ENCODE measurements at places on chromosomes 2 and 18.

DNA sequence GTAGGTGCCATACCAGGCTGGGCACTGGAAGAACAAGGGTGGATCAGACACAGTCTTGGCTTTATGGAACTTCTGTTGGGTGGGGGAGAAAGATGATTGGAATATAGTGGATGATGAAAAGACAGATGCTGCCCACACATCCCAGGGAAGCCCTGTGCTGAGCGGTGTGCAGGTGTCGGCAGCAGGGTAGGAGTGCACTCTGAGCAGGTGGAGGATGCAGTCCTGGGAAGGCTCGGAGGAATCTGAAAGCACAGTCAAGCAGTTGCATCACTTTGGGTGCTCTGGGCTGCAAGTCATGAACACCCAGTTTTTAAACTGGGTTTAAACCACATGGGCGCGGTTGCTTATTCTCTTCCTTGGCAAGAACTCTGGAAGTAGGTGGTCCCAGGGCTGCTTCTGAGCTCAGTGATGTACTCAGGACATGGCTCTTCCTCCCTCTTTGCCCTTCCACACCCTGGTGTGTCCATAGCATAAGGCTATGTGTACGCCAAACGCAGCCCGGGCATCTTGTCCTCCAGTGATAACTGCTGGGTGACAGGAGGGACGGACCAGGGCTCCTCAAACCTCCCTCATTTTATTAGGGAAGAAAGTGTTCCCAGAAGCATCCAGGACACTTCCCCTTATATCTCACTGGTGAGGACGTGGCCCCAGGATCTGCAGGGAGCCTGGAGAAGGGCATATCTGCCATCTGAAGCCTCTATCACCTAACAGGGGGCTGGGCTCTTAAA, 84.0 kb downstream of the SH3RF3 start:
- DNase-seq = no peak

GRCh38 chr2:104040771-104041170, 813.1 kb upstream of the POU3F3 start:
- no peak for DNase-seq

- no peak for DNase-seq
These were observed 1.6 kb upstream of the LRRFIP1 start for GRCh38 chr2:237625777-237626176.

DNA sequence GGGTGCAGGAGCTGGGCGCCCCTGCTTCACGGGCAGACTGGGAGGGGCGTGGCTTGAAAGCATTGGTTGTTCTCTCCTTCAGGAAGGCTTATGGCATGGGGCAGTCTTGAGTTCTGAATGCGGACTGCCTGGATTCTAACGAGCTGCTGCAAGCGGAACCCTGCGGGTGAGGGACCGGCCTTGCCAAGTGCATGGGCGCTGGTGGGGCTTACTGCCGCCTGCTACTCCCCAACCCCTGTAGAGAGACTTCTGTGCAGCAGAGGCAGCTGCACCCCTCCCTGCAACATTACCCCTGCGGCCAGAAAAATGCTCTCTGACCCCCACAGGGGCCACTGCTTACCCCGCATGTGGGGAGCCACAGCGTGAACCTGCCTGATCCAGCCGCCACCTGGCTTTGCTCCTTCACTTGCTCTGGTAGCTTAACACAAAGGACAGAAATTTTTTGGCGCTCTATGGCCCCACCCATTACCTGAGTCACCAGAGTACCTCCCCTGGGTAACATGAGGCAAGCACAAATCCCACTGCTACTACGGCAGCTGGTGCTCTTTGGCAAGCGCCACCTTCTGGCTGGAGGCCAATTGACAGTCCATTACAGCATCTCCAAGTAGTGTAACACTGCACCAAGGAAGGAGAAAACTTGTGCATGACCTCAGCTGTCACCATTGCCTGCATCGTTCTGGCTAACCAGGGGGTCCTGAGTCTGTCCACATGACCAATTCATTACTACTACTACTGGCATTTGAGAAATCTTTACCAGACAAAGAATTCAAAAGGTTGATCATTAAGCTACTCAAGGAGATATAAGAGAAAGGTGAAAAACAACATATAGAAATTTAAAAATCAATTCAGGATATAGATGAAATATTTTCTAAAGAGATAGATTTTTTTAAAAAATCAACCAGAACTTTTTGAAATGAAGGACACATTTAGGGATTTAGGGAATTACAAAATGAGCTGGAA, 35.4 kb downstream of the MYL12B start:
- DNase-seq = peak; percentile 96

GRCh38 chr2:230964136-230964730, 31.7 kb upstream of the SPATA3 start:
- DNase-seq = no peak

DNA sequence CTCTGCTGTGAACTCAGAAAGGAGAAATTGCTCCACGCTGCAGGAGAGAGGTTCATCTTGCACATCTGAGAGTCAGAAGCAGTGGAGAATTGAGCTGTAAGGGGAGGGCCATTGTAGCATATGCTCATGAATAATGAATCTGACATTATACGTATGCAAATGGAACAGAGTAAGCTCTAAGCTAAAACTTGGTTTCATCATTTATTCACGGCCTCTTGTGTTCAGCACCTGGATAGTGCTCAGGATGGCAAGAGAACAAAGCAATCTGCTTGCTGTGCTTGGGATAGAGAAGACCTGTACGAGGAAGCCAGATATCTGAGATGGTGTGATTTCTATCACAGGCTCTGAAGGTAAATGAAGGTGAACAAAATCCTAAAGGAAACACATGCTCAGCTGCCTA, 87.9 kb upstream of the GCFC2 start:
- DNase-seq = no peak

DNA sequence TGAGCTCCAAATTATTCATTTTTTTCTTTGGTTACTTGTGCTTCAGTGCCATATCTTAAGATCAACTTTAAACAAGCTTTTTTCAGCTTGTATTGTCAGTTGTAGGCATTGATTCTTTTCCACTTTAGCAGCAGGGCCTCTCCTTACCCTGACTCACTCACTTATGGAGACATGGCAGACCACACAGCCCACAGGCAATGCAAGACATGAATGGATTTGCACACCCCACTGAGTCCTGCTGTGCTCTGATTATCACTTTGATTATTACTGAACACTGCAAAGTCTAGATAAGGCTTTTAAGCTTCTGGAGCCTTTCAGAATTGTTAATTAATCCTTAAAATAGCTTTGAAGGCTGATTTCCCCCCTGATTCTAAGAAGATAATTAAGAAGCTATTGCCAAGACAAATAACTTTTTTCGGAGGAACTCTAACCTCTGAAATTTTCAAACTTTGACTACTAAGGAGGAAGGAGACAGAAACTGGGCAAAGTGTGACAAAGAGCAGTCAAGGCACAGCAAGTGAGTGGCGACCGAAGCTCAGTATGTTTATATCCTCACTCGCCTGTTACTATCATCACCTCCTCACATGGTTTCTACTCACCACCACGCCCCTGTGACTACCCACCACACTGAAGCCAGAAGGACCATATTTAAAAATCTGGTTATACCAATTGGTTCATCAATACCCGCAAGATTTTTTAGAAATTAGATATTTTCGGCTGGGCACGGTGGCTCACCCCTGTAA, 43.3 kb downstream of the CACNB4 start:
- no peak for DNase-seq

GRCh38 chr18:73007195-73007914, 139.6 kb upstream of the NETO1 start:
- DNase-seq = no peak

- peak; percentile 84 for DNase-seq
These were observed 21.3 kb downstream of the HNRNPLL start for GRCh38 chr2:38581193-38582147.

- DNase-seq = no peak
These were observed 1.3 kb downstream of the USP34 start for GRCh38 chr2:61469424-61470121.
